ENCODE measurements at places on chromosomes 3 and 15.
A peak's percentile ranks its signal among the peaks of the same experiment; 100 is the strongest.

DNA sequence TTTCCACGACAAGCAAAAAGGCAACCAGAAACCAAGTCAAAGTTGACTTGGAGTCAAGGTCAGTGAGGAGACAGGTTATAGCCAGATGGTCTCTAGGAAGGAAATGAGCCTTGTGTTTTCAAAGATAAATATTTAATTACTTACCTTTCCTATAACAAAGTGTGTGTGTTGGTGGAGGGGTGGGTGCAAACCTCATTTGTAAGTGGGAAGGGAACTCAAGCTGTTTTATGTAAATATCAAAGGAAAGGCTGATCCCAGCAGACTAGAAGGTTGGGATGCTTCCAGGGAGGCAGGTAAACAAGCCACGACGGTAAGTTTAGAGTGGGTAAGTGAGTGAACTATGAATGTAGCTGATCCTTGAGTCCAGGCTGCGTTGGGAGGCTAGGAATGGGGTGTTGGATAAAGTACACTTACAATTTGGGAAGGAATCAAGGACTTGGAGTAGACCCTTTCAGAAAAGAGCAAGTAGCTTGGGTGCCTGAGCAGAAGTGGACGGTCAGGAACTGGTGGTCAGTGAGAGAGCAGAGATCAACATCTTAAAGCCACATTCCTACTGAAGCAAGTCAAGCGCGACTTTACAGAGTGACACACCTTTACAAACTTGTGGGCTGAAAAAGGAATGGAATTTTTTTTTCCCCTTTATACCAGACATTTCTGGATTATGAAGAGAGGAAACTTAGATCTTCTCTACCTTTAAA is 82.0 kb upstream of the TBL1XR1 start:
- no peak for DNase-seq

GRCh38 chr15:57333487-57333886 is 42.8 kb upstream of the CGNL1 start:
- no peak for DNase-seq

- DNase-seq = no peak
Measured at GRCh38 chr3:151410891-151411559, 26.5 kb upstream of the P2RY12 start.

- DNase-seq = no peak
Measured at GRCh38 chr3:18415839-18416238, 9.3 kb downstream of the SATB1 start.

GRCh38 chr3:123602325-123602724 is 17.5 kb upstream of the HACD2 start:
- no peak for DNase-seq

- DNase-seq = no peak
Measured at GRCh38 chr3:24678021-24678420, 183.4 kb upstream of the THRB start.

DNA sequence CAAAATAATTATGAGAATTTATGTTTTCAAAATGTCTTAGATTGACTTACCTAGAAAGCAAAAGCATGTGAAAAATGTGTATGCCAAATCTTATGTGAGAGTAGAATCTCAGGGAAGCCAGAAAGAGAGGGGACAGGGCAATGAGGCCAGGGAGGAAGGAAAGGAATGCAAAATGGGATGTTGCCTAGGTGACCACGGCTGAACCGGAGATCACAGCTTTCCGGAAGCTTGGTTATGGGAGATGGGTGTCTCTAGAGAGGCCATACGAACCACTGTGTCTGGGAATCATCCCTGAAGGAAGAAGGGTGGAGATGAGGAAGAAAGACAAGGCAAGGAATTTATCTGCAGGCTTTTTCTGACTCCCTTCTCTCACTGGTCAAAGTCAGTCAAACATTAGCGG is 76.0 kb downstream of the SUCLG2 start:
- no peak for DNase-seq

GRCh38 chr3:138460536-138461205 is 26.3 kb downstream of the ESYT3 start:
- no peak for DNase-seq

DNA sequence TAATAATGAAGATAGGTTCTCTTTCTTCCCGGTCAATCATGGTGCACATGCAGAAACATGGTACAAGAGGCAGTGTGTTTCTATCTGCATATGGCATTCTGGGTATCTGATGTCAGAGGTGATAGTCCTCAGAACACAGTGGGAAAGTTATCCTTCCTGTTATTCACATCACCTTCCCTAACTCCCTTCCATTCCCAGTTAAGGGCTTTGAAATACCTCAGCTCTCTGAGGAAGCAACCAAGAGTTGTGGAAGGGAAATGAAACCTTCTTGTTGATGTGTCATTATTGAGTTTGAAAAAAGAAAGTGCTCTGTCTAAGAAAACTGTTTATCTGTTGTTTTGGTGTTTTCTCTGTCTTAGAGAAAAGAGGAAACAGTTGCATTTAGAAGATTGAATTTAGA is 21.9 kb upstream of the P2RY13 start:
- peak; percentile 3 for DNase-seq

GRCh38 chr3:123401836-123402530 is 46.9 kb downstream of the ADCY5 start:
- no peak for DNase-seq

DNA sequence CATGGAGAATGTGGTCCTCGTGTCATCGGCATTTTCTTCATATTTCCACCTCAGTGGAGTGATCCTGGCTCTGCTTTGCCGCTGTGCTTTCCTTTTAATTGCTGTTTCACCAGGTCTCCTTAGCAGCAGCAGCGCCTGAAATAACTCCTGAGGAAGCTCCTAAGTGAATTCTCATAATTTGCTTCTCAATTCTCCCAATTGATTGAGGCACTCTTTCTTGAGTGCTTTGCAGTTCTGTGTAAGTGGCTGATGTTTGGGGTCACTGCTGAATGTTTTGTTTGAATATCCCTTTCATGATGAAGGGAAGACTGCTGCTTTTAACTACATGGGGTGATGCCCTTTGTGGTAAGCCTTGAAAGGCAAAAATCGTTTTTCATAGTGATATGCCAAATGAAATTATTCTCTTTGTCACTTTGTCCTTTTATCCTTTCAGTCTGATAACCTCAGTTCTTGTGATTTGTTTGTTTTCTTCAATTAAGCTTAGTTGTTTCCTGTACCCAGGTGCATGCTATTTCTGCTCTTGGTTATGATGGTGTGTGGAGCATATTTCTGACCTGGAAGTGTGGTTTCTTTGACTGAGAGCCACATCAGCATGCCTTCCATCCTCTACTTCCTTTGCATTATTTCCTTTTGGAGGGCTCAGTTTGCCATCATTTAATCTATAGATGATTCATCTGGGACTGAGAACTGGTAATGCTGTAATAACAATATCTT is 36.7 kb downstream of the HMG20A start:
- DNase-seq = no peak

GRCh38 chr3:16460273-16460672 is 53.2 kb downstream of the RFTN1 start:
- DNase-seq = no peak

DNA sequence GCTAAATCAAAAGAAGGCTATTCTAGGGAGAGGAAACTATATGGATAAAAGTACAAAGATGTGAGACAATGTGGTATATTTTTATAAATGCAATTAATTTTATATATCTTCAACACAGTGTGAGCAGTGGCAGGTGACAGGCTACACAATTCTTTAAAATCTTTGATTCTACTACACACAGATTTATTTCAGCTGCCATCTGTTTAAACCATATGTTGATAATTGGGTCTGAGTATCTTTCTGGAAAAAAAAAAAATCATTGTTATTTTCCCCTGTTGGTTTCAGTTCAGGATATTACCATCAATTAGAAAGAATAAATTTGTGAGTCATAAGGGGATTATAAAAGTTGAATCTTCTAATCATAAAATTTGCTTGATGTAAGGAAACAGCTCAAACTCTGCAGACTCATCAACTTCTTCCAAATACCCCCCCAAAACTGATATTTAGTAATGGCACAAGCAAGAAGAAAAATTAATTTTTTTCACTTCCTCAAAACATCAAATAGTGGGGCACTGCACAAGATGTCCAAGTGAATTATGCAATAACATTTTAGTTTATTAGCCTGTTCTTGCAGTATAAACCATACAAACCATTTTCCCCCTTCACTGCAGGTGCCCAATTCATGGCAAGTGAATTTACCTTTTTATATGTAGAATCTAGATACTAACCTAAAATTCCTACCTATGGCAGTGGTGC is 12.0 kb downstream of the PIERCE2 start:
- no peak for DNase-seq

- no peak for DNase-seq
Measured at GRCh38 chr3:149705416-149705815, 46.9 kb downstream of the COMMD2 start.

DNA sequence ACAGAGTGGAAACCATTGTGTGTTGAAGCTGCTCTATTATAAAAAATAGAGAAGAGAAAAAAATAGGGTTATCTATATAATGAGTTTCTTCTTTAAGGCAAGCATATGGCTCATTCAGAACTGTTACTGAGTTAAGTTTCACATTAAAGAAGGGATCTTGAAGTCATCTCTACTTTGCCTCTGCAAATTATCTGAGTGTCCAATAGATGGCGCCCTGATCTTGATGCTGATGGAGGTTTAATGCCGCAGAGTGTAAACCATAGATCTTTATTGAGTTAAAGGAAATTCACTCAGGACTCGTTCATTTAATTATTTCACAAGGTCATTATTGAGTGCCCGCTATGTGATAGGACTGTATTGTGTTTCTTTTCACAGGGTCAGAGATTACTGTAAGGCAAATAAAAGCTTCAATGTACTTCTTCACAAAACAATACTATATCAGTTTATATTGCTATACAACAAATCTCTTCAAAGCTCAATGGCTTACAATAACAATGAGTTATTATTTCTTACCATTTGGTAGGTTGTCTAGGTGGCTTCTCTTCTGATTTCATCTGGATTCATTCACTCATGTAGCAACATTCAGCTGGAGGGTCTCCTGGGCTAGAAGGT is 171.4 kb downstream of the NSUN3 start:
- DNase-seq = peak; percentile 6

DNA sequence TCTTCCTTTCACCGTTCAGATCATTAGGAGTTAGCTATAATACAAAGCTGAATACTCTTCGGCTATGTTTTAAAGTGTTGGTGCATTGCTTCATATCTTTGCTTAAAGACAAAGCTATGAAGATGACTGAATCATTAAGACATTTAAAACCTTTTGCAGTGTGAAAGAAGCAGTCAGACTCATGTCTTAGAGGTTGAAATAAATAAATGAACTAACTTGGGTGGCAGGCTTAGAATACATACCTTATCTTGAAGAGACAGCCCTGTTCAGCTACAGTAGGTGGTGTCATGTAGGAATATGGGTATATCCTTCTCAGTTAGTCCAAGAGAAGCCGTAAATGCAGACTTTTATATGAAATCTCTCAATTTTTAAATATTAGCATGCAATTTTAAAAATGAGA is 63.4 kb downstream of the OPA1 start:
- no peak for DNase-seq

DNA sequence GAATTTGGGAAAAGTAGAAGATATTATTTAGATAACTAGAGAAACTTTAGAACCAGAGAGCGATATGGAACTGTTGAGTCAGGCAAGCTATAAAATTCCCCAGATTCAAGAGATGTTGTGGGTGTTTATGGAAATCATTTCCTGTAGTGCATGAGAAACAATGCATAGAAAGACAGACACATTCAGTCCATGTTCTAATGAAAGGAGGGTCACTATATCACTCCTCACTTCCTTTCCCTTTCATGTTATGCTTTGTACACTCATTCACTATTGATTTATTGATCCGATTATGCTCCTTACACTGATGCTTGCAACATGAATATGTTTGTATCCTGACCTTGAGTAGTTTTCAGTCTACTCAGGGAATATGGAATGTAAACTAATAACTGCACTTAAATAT is 1459.9 kb upstream of the ALCAM start:
- DNase-seq = no peak

GRCh38 chr3:115513416-115513800 is 109.9 kb upstream of the GAP43 start:
- DNase-seq = peak; percentile 10

GRCh38 chr3:135784557-135784956 is 181.0 kb upstream of the PPP2R3A start:
- DNase-seq = peak; percentile 43

DNA sequence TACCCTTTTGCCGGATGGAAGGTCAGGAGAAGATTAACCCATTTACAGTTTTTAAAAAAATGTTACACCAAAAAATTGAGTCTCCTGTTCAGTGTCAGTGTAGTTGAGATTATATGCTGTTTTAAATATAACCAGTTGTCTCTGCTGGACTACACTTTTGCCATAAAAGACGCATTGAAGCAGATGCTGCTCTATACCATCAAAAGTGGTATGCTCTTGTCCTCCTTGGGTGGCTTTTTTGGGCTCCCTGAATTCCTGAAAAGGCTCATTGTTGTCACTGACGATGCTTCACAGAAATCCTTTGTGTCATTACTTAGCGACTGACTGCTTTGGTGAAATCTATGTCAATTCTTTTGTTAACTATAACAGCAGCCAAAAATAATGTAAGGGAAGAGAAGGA is 133.9 kb upstream of the SKOR1 start:
- no peak for DNase-seq

GRCh38 chr3:166484470-166484869 is 647.2 kb upstream of the BCHE start:
- no peak for DNase-seq

DNA sequence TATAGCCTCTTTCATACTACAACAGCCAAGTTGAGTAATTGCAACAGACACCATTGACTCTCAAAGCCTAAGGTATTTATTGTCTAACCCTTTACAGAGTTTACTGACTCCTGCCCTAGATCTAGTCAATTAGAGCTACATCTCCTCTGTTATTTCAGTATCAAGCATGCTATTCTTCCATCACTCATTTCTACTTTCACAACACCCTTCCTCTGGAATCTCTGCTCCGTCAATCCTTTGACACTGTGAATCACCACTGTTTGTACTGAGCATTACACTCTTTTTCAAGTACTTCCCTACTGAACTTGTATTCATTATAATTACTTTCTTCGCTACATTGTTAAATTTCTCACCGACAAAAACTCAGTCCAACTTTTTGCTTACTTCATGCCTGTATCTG is 121.8 kb downstream of the ZNF609 start:
- no peak for DNase-seq

- DNase-seq = no peak
Measured at GRCh38 chr15:56856934-56857333, 61.5 kb upstream of the TCF12 start.

GRCh38 chr15:38861108-38861507 is 296.5 kb upstream of the RASGRP1 start:
- DNase-seq = no peak

- DNase-seq = no peak
Measured at GRCh38 chr3:47016086-47016933, 36.8 kb downstream of the NBEAL2 start.

- peak; percentile 37 for DNase-seq
Measured at GRCh38 chr15:98442379-98442833, 205.9 kb upstream of the IGF1R start.

GRCh38 chr3:104796556-104796955 is 570.2 kb upstream of the ALCAM start:
- DNase-seq = no peak

DNA sequence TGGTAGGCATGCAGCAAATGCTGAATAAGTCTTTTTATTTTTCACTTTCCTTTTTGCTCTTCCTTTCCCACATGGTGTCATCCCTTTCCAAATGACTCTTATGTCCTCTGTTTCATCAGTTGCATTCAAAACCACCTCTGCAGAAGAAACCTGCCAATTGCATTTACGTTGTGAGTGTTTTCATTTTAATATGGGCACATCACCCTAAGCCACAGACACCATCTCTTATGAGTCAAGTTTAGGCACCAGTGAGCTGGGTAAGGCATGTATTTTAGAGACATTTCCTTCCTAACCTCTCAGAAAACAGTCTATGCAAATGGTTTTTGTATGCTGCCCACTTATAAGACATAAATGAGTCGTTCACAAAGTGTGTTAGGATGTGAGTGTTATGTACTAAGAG is 223.3 kb upstream of the ADAMTS9 start:
- DNase-seq = no peak

- peak; percentile 30 for DNase-seq
Measured at GRCh38 chr3:72682936-72683452, 165.3 kb downstream of the SHQ1 start.
